ENCODE measurements at places on chromosomes 1 and 21. TPM values are rescaled to one million over a fixed set of nuclear protein-coding genes. Genes with fewer than 3 reads are reported as not detected.

Gene CELSR2
- 0.52 TPM for total RNA-seq

Gene GRIK1
- 0.11 TPM for total RNA-seq

Gene ANGPTL7
- total RNA-seq = 2.9 TPM

Gene S100A13
- total RNA-seq = 142 TPM

Gene OR14K1
- not detected for total RNA-seq

Gene HES3
- not detected for total RNA-seq

Gene DCST1
- total RNA-seq = not detected

Gene RIPPLY3
- total RNA-seq = 0.11 TPM

All from articular chondrocyte of knee joint (primary cell).